ENCODE measurements at places on chromosomes 4 and X.

DNA sequence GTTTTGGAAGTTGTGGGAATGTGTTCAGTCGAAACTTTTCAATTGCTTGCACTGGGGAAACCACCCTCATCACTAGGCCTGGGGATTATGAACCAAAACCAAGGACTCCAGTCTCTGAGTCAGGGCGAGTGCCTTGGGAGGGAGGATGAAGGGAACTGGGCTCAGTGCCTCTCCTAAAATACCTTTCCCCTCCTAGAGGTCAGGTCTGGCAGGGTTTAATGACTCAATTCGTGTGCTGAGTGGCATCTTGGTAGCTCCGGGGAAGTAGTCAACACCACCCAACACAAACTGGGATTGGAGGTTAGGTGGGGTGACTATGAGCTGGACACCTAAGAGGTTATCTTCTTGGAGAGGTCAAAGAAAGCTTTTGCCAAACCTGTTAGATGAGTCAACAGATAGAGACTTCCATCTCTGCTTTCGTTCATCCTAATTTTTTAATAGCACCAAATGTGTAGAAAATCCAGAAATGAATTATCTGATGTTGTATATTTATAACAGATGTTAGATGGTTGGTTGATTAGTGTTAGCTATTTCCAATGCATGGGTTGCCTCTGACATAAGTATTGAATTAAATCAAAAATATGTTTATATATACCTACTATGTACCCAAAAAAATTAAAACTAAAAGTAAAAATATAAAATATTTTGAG, 202.8 kb downstream of the SHROOM3 start:
- peak; percentile 46 for DNase-seq

DNA sequence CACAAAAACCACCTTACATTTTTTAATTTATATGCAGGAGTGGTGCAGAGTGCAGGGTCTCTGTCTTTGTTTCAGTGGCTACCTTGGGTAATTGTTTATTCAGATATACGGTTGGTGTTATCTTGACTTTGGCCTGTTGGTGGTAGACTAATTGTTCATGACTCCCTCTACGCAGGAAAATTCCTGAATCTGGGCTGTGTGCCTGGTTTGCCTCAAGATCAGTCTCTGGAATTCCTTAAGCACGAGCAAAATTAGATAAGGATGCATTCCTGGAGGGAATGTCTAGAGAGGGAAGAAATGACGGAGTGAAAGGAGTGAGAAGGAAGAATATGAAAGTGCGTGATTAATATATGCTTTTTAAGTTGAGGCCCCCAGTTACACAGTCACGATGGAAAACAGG, 576.9 kb upstream of the PCDH10 start:
- peak; percentile 95 for DNase-seq

DNA sequence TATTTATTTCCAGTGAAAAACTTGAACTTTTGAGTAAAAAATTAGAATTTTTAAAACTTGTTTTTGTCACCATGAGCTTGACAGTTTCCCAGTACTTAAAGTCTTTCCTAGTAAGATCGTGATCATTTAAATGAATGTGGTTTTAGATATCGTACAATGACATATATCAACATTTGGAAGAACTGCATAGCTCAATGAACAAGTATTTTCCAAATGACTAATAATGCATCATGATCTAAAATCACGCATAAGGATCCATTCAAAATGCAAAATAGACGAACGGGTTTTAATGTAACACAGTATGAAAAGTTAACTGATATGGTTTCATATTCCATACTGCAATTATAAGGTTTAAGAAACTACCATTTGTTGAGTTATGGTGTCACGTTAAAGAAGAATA, 4.1 kb upstream of the NDNF start:
- DNase-seq: no peak

DNA sequence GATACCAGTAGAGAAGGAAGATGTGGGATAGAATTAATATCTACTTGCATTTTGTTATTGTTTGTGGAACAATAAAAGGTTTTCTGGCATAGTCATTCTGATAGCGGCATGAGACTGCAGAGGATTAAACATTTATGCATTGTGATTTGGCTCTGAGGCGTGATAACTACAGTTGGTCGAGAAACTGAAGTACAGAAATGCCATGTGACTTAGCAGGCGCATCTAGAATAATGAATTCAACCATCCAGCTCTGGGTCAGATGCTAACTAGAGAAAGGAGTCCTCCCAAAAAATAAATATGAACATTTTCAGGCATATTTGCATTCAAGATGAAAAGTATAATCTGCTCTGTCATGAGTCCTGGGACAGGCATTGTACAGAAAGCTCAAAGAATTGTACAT, 62.8 kb downstream of the CCSER1 start:
- DNase-seq: no peak

- DNase-seq: peak; percentile 10
These were observed 73.5 kb upstream of the EMCN start for GRCh38 chr4:100591161-100591876.

DNA sequence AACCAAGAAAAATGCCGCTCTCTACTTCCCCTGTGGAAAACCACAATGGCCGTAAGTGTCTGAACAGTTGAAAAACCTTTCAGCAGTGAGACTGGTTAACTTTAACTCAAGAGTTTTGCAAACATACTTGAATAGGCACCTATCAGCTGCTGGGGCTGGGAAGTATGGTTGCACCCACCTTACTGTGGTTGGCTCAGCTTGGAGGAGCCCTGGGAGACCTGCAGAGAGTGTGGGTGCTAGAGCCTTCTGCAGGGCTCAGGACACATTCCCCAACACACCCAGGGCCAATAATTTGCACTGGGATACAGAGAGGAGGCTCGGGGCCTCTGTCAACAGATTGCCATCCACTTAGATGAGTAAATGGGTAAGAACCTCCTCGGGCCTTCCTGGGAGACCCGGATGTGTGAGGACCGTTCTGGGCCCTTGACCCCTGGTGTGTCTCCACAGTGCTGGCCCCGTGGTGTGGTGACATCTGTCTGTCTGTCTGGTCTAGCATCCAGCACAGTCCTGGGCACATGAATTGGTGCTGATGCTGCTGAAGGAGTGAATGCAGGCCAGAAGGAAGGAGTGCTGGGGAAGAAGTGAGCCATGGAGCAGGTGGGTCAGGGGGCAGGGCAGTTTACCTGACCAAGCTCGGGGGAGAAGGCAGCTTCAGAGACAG, 46.5 kb downstream of the MAGEA1 start:
- no peak for DNase-seq

DNA sequence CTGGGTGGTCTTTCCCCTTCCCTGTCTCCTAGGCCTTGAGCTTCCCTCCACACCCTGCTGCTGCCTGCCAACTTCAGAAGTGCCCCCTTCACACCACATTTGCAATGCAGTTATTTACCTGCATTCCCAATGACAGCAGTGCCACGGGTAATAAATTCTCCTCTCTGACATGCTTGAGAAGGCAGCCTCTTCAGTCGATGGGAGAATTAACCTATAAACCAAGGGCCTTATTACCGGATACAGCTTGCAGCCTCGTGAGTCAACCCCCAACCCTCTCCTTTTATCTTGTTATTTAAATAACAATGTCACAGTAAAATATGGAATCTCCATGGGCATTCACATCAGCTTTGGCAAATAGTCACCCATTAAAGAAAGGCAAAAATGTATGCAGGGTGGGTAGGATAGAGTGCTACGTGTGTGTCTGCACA, 34.7 kb upstream of the LGI2 start:
- no peak for DNase-seq

DNA sequence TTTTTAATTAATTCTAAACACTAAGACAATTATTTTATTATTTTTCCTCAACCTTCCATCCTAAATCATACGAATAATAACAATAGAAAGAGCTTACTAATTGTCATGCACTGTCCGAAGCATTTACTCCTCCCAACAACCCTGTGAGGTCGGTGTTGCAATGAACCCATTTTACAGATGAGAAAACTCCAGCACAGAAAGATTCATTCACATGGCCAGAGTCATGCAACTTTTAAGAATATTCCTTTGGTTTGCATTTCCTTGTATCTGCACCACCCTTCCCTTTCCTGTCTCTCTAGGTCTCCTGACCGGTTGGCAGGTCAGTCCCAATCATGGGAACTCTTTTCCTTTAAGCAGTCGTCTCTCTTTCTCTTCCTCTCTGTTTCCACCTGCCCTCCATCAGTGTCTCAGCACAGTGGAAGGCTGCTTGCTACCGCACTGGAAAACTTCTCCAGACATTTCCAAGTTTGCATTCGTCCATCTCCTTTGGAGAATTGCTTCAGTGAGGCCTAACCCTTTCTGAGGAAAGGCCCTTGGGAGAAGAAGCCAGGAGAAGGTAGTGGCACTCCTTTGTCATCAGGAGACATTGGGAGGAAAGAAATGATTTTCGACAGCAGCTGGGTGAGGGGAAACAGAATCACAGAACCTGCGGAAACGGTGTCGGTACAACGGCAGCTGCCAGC, 1.9 kb upstream of the TMSB4X start:
- DNase-seq: peak; percentile 2

DNA sequence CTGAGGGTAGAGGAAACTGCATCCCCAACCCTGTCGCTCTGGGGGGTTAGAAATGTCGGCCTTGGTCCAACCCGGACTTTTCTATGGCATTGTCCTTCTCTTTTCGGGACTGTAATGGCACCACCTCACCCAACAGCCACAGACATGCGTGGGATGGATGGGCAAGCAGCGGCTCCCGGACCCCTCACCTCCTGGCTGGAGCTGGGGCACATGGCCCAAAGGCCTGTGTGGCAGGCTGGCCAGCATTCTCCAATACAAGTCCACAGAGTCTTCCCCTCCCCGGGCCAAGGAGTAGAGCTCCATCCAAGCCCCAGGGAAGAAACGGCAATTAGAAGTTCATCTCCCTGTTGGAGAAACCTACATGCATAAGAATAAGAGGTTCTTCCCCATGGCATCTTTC, 142.9 kb downstream of the NR3C2 start:
- no peak for DNase-seq

DNA sequence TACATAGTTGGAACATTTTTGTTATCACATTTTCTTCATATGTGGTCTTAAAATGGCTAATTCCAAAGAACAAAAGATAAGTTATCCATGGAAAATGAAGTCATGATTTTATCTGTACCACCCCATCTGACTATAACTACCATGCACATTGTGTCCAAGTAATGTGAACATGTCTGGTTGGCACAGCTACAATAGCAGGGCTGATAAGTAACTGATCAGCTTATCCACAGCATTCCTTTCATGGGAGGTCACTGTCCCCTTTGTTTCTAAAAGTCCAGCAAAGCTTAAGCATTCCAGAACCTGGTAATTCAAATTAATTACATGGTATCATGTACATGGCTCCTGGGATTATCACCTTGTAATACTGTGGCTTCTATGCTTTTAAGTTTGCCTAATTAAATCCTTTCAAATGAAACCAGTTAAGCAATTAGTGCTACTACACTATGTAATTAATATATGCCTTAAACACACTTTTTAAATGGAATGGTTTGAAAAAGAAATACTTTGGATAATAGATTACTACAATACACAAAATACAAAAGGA, 21.1 kb upstream of the SORBS2 start:
- peak; percentile 68 for DNase-seq

GRCh38 chr4:119521268-119521667, 107.3 kb downstream of the PDE5A start:
- DNase-seq: no peak

- no peak for DNase-seq
These were observed 125.7 kb downstream of the ZC4H2 start for GRCh38 chrX:64850371-64851082.

DNA sequence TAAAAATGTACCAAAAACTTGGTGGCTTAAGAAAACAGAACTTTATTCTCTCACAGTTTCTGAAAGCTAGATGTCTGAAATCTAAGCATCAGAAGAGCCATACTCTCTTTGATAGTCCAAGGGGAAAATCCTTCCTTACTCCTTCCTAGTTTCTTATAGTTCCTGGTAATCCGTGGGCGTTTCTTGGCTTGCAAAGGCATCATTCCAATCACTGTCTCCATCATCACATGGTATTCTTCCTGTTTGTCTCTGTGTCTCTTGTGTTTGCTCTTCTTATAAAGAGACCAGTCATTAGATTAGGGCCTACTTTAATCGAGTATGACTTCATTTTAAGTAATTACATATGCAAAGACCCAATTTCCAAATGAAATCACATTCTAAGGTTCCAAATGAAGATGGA, 118.9 kb upstream of the FSTL5 start:
- DNase-seq: no peak

- peak; percentile 44 for DNase-seq
These were observed 369.7 kb downstream of the BCOR start for GRCh38 chrX:39728025-39728424.

GRCh38 chr4:140176735-140177134, 22.8 kb upstream of the MAML3 start:
- DNase-seq: no peak

DNA sequence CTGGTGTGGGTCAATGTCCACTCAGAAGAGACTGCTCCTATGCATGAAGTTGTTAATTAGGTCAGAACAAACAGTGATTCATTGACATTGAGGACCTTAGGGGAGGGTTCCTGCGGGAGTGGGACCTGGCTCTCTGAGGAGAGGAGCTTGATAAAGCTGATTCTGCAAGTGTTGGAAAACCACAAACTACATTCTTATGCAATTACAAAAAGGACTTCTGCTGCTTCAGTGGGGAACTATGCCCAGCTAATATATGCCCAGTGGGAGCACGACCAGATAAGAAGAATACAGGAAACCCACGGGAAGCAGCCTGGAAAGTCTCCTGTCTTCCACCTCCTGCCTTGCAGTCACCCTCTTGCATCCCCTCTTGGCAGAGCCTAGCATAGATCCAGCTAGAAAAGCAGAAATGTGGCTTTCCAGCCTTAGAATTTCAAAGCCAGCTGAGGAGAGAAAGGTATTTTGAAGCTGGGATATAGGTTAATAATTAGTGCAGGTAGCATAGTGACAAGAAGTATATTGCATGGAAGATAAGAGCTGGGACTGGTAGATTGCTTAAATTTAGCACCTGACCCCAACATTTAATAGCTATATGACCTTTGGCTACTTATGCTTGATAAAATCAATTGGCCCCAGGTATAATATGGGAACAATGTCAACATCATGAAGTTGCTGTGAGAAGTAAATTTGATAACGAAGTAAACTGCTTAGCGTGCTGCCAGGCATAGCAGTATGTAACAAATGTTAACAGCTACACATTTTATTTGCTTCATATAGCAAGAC, 34.9 kb upstream of the UGT8 start:
- no peak for DNase-seq

GRCh38 chr4:139266583-139267257, 13.3 kb downstream of the MGARP start:
- peak; percentile 56 for DNase-seq

- no peak for DNase-seq
These were observed 460.9 kb upstream of the FAT1 start for GRCh38 chr4:187184508-187184907.

GRCh38 chrX:118038614-118039365, 77.8 kb downstream of the KLHL13 start:
- no peak for DNase-seq

- peak; percentile 15 for DNase-seq
These were observed 73.9 kb upstream of the DIPK2B start for GRCh38 chrX:45274576-45274975.

GRCh38 chr4:39543034-39543433, 15.8 kb upstream of the UGDH start:
- DNase-seq: no peak

- no peak for DNase-seq
These were observed 350.0 kb downstream of the SLC7A11 start for GRCh38 chr4:137892134-137892533.

GRCh38 chr4:188214861-188215260, 75.6 kb downstream of the TRIML1 start:
- peak; percentile 9 for DNase-seq
